ENCODE measurements at places on chromosomes 7 and 10.

- no peak for DNase-seq
Observed at GRCh38 chr7:1512781-1513656, 8.8 kb upstream of the INTS1 start.

DNA sequence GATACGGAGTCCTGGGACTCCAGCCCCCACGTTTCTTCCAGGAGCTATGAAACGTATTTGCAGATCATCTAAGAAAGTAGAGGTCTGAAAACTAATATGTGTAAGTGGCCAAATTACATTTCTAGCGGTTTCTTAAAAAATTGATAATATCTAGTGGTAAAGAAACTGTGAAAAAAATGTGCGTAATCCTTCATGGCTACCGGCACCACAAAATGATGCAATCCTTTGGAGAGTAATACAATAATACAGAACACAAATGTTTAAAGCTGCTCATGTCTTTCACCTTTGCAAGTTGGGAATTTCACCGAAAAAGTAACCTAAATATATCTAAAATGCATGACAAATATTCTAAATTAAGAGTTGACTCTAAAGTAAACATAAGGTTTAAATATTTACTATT lies 742.1 kb downstream of the GRID1 start:
- DNase-seq, result no peak

GRCh38 chr7:45013465-45013967 lies 13.5 kb downstream of the CCM2 start:
- no peak for DNase-seq

- DNase-seq, result no peak
Observed at GRCh38 chr10:73247509-73248258, 629 bp upstream of the DNAJC9 start.

DNA sequence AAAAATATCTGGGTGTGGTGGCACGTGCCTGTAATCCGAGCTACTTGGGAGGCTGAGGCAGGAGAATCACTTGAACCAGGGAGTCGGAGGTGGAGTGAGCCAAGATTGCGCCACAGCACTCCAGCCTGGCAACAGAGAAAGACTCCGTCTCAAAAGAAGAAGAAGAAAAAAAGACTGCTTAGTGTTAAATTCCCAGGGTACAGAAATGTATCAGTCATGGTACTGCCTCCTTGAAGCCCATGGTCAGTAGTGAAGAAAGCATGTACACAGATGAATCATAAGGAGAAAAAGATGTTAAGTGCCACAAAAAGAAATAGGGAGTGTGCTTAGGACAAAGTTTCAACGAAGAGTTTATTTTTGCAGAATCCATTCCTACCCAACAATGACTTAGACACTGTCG lies 62.5 kb upstream of the KMT2E start:
- DNase-seq, result no peak

DNA sequence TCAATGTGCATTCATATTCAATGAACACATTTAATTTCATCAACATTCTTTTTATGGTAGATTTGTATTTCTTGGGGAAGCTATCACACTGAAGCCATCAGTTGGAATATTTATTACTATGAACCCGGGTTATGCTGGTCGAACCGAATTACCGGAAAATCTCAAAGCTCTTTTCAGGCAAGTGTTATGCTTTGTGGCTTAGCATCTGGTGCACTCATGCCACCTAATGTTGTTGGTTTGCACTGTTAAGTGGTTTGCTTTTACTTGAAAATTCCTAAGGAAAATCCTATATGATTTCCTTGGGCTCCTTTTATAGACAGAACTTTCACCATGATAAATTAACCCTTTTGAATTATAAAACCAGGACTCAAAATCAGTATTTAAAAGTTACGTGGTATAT lies 147.9 kb downstream of the DNAH11 start:
- no peak for DNase-seq

- no peak for DNase-seq
Observed at GRCh38 chr7:36545291-36545690, 155.6 kb downstream of the ANLN start.

DNA sequence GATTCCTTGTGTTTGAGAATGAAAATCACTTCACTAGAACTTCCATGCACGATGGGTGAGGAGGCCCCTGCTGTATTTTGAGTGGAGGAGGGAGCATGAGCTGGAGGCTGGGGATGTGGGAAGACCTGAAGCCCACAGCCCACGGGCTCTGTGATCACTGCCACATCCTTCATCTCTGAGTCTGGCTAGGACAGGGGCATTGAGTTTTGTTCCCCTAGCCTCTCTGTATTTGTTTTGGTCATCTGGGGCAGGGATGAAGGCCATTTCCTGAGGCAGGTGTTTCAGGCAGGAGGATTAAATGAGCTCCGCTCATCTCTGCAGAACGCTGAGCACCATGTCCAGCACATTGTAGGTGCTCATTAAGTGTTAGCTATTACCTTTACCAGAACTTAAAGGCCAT lies 293.6 kb downstream of the GLRX3 start:
- no peak for DNase-seq

- no peak for DNase-seq
Observed at GRCh38 chr10:13589316-13589715, 2.6 kb downstream of the PRPF18 start.

GRCh38 chr7:138975343-138976104 lies 5.7 kb downstream of the KIAA1549 start:
- DNase-seq, result no peak

GRCh38 chr10:26436848-26437247 lies 1.3 kb upstream of the APBB1IP start:
- no peak for DNase-seq

DNA sequence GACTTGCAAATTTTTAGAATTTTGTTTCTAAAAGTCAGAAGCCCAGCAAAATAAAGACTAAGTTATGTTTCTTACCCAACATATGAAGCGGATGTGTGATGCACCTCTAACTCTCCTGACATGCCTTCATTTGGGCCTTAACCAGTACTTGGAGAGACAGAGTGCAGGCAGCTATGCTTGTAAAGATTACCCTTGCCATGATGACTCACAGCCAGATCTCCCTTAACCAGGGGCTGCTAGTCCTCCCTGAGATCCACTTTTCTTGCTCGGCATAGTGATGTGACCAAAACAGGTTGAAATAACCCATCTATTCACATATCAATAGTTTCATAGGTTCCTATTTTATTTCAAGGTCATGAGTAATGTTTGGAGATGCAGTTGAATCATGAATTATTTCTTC lies 43.6 kb downstream of the PPP1R3A start:
- no peak for DNase-seq

DNA sequence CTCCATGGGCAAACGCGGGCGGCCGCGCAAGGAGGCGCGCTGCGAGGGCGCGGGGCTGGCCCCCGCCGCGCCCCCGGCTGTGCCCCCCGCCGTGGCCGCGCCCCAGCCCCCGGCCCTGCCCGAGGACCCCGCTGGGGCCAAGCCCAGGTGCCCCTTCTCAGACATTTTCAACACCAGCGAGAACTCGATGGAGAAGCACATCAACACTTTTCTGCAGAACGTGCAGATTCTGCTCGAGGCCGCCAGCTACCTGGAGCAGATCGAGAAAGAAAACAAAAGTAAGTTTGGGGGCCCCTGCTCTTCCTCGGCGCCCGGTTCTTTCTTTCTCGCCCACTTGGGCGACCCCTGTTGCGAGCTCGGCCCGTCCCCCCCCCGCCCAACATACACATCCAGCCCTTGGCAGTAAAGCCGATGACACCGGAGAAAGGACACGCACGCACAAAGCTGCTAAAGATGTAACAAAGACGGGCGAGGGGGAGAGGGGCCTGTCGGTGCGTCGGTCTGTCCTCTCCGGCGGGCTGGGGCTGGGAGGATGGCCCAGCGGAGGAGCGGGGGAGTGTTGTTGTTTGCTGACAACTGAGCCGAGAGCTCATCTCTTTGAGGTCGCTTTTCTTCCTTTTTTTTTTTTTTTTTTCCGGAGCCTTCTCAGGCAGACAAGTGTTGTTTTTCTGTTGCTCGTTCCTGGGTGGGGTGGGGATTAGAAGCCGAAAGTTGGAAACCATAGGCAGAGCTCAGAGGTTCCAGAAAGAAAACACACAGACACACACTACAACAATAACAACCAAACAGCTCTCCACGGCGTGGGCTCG lies 604 bp downstream of the MXI1 start:
- no peak for DNase-seq

DNA sequence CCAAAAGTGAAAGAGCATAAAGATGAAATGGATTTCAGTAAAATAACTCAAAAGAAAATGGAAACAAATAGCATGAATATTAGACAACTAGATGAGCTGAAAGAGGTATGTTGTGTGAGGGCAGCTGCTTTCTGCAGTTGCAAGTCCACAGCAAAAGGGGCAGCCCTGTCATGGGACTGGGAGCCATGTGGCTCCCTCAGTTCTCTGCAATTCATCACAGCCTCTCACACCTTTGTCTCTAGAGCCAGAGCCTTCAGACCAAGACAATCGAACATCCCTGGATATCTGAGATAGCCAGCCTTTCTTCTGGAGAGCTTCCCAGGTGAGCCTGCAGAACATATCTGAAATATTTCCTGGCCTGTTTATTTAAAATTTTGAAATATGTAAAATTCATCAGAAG lies 538.7 kb downstream of the REEP3 start:
- DNase-seq, result no peak

- DNase-seq, result no peak
Observed at GRCh38 chr10:48526011-48526821, 78.7 kb downstream of the ARHGAP22 start.

DNA sequence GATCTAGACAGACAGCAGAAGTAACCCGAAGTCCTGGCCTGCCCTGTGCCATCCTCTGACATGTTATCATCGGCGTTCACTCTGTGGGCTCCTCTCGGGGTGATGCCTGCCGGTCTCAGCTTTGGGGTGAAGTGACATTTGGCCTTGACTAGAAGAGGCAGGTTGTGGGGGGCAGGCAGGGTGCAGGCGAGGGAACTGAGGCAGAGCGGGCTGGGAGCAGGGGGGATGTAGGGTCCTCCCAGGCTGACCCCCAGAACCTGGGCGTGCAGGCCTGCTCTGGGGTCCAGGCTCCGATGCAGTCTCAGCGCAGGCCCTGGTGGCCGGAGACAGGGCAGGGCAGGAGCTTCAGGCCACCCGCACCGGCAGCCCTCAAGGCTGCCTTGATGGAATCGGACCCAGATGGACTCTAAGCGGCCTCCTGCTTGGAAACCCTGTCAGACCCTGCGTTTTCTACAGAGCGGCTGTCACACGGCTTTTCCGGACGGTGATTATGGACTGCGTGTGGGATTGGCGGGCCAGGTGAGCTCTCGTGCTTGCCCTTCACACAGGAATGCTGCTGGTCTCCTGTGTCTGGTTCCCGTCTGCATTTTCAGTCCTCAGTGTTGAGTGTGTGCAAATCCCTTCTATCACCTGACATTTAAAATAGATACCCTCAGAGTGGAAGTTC lies 842 bp upstream of the JAKMIP3 start:
- no peak for DNase-seq

GRCh38 chr7:73812996-73813395 lies 17.8 kb upstream of the CLDN4 start:
- DNase-seq, result no peak

- DNase-seq, result no peak
Observed at GRCh38 chr10:116403740-116404250, 23.9 kb upstream of the PNLIPRP3 start.

DNA sequence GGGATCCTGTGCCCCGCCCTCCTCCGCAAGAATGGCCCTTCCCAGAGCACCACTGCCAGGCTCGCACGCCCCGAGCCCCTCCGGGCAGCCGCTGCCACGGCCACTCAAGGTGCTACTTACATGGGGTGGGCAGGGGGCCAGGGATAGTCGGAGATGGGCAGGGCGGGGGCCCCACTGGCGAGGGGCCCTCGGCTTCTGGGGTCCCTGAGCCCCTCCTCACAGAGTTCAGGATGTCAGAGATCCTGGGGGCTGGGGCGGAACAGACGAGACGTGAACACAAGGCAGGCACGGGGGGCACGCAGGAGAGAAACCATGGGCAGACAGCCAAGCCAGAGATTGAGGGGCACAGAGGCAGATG lies 25.6 kb downstream of the YKT6 start:
- DNase-seq, result no peak

All from activated CD4-positive, CD25-positive, alpha-beta regulatory T cell treated with anti-CD3 and anti-CD28 coated beads, Interleukin-2, amount 50 U/mL, for 16 hours (primary cell).